ENCODE measurements at places on chromosomes 3 and 15. TPM values are rescaled to one million over a fixed set of nuclear protein-coding genes. Genes with fewer than 3 reads are reported as not detected.

- DNase-seq = peak; percentile 72
Measured at GRCh38 chr3:186540221-186540834, 3.9 kb downstream of the CRYGS start.

DNA sequence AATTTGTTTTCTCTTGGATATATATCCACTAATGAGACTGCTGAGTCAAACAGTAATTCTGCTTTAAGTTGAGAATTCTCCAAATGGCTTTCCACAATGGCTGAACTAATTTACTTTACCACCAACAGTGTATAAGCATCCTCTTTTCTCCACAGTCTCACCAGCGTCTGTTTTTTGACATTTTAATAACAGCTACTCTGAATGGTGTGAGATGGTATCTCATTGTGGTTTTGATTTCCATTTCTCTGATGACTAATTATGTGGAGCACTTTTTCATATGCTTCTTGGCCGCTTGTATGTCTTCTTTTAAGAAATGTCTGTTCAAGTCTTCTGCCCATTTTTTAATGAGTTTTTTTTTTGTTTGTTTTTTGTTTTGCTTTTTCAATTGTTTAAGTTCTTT, 206.2 kb downstream of the CTNNB1 start:
- peak; percentile 62 for DNase-seq

Gene FBXO40
- under 0.01 TPM for total RNA-seq

- no peak for DNase-seq
Measured at GRCh38 chr3:164737174-164737573, 341.1 kb downstream of the SI start.

Gene RASL12
- total RNA-seq = 0.39 TPM
